HFFc6 (cell line): ENCODE measurements at places on chromosomes 7 and 10.

DNA sequence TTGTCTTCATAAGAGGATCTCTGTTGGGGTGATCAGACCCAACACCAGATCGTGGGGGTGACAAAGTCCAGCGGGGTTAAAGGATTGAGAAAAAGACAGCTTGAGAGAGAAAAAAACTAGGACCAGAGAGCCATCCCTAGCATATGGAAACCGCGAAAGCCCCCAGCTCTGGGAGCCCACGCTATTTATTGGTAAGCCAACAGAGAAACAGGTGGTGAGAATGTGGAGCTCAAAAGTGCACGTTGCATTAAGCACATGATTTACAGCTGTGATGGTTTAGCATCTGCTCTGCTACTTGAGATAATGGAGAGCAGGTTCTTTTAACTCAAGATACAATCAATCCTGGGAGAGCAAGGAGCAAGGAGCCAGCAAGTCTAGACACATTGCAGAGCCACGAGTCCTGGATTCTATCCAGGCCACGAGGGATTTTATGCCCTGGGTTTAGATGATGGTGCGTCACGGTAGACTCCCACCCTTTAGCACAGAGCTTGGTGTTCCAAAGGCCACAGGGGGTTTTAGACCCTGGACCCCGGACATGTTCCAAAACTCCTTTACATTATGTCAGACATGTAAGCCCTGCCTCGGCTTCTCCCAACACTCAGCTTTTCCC is 755.2 kb upstream of the SORCS1 start:
- no peak for DNase-seq

- peak; percentile 53 for DNase-seq
Observed at GRCh38 chr10:104589431-104589830, 51.7 kb upstream of the SORCS3 start.

- DNase-seq = no peak
Observed at GRCh38 chr10:35690534-35690933, 48.4 kb upstream of the FZD8 start.

DNA sequence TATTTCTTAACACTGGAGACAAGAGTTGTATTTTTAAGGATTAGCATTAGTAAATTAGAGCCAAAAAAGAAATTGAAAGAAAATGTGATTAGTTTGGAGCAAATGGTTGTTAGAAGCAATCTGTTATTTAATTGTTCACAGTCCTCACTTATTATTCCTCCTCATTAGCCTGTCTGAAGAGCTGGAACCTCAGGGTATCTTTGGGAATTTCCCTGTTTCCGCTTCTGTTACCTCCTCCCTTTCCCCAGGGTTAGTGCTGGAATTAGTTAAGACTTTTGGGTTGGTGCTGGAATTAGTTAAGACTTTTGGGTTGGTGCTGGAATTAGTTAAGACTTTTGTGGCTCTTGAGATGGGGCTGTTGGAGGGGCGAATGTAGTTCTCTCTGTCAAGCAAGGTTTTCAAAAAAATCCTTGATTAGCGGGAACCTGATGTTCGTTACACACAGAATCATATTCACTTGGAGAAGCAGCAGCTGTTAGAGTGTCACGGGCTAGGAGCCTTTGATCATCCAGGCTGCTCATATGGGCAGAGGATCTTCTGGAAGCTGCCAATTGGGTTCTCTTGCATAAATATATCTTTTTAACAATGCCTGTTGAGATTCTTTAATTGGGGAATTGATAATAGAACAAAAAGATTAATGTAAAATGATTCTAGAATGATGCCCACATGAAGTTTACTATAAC is 251.0 kb upstream of the NPSR1 start:
- no peak for DNase-seq

DNA sequence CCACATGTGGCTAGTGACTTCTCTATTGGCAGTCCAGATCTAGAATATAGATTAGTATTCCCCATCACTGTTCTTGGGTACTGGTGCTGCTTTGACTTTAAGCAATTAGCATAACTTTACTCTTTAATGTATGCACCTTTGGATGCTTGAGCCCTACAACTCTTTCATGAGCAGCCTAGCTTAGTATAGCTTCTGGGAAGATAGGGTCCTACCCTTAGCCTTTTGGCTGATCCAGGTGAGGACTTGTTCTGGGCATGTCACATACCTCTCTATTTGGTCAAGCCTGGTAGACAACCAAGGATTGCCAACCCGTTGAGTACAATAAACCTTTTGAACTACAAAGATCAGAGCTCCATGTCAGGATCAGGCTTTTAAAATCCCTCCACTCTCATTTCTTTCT is 17.7 kb downstream of the PCGF5 start:
- no peak for DNase-seq

DNA sequence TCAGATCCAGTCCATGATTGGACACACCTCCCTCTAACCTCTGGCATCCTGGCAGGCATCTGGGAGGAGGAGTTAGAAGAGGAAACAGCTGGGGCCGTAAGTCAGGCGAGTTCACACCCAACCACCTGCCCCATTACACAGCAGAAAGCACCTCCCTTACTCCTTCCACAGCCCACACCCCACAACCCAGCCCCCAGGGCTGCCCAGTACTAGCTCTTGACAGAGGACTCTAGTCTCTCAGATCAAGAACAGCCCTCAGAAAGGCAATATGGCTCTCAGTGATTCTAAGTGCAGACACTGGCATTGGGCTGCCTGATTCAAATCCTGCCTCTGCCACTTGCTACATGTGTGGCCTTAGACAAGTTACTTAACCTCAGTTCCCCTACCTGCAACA is 34.1 kb downstream of the KCNMA1 start:
- DNase-seq = no peak

- DNase-seq = peak; percentile 49
Observed at GRCh38 chr10:3239066-3239919, 66.7 kb upstream of the PITRM1 start.

GRCh38 chr7:138945821-138946220 is 35.4 kb downstream of the KIAA1549 start:
- no peak for DNase-seq

DNA sequence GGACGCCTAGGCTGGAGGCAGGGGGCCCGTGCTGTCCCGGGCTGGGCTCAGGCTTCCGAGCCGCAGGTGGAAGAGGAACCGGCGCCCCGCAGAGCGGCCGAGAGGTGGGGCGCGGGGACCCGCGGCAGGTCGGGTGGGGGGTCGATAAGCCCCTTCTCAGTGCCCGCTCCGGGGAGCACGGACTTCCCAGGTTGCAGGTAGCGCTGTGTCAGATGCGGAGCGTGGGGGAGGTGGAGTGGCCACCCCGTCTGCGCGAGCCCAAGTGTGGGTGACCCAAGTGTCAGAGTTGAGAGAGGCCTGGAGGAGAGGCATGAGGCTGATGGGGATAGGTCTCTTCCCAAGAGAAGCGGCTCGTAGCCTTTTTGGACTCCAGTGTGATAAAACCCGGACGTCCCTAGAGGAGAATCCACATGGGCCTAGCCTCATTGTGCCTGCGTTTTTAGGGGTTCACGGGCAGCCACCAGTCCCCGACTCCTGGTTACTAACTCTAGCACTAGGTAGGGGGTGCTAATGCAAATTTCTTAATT is 580 bp downstream of the EEPD1 start:
- no peak for DNase-seq

DNA sequence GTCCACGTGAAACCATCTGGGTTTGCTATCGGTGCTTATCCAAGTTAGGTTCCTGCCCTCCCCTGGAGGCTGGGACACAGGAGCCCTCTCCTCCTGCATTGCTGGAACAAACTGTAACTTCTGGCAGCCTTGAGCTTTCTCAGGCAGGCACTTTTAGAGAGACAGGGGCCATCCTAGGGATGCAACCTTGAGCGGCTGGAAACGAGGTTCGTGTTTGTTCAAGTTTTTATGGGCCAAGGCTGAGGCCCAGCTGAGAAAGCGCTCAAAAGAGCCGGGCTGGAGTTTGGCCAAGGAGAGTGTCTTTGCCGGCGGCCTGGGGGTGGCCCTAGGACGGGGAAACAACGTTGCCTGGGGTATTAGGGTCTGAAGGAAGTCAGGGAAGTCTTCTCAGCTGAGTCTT is 5.5 kb upstream of the MMD2 start:
- no peak for DNase-seq

DNA sequence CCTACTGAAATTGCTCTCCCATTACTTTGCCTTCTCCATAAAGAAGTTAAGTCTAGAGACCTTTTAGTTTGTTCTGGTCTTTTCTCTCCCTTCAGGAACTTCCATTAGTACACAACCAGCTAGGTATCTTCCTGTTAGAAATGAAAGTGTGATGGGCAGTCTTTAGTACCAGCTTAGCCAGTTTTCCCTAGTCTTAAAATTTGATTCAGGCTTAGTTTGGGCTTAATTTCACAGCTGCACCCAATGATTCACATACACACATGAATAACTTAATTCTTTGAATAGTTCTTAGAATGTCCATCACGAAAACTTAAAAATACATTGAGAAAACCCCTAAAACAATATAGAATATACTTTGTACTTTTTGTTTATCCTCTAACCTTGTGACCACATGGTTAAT is 2.4 kb upstream of the PPP1R9A start:
- DNase-seq = no peak

- no peak for DNase-seq
Observed at GRCh38 chr7:66125052-66125694, 10.5 kb downstream of the CRCP start.

- DNase-seq = no peak
Observed at GRCh38 chr10:12269056-12269455, 73.1 kb downstream of the CDC123 start.

DNA sequence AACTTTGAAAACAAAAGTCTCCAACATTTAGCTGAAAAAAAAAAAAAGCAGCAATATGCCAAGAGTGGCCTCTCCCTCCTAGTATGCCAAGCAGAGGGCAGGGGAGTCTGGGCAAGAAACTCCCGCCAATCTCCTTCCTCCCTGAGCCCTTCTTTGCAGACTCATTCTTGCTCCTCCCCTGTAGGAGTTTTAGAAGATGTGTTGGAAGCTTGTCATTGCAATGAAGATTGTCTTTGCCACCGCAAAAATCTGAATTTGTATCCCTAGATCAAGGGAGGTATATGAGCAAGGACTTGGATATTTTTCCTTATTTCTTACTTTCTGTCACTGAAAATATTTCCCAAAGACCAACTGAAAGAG is 2.6 kb upstream of the TNS3 start:
- no peak for DNase-seq

DNA sequence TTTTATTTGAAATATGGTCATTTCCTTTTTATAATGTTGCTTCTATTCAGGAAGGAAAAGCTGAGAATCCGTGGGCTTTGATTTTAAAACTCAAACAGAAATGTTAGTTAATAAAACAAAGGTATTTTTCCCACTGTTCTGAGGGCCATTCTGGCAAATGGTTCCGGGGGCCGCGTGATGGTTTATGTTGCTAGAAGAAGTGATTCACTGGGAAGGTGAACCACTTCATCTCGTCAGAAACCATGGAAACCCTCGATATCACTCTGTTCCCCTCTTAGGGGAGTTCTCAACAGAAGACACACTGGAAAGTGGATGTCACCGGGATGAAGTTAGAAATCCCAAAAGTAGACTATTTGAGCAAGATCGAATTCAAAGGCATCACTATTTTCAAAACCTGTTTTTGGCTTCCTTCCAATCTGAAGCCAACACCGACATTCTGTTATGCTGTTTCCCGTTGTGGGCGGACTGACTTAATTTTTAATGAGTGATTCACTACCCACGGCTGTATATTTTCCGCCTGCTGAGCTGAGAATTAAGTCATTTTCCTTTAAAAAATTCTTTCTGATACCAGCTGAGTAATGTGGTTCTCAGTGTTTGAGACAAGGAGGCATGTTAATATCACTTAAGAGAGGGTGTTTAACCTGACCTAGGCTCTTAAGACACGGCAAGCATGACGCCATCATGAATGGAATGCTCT is 84.1 kb downstream of the PTPRE start:
- DNase-seq = no peak

- no peak for DNase-seq
Observed at GRCh38 chr10:80183436-80183835, 21.9 kb downstream of the ANXA11 start.

DNA sequence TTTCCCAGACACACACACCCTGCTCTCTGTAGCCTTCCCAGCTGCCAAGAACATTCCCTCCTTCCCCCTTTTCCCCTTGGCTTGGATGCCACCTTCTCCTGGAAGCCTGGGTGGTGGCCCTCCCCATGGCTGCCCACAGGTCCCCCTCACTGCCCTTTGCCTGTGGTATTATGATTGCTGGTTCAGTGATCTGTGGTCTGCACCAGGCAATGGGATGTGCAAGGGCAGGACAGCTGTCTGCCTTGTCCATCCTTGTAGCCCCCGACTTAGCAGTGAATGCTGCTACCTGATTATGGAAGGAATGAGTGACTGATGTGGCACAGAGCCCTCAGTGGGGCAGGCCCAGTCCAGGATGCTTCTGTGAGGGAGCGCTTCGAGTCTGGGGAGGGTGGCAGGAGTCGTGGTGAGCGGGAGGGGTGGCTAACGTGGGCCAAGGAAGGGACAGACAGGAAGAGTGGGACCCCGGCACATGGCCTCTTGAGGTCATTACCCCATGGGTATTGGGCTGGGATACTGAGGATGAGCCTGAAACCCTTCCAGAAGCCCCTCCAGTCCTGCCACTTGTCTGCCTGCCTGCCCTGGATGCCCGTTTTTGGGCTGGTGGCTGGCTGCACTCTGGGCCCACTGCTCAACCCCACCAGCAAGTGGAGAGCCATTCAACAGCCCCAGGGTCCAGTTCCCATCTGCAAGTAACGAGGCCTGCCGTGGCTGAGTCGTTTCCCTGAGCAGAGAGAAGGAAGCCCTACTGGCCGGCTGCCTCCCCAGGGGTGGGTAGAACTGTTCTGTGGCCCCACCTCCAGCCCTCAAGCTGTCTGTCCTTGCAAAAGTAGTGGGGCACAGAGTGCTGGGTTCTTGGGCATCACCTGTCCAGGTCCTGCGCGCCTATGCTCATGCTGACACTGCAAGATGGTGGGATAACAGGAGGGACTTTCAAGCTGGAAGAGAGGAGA is 8.8 kb downstream of the CHST3 start:
- no peak for DNase-seq

GRCh38 chr10:23099816-23100215 is 4.4 kb downstream of the MSRB2 start:
- no peak for DNase-seq

DNA sequence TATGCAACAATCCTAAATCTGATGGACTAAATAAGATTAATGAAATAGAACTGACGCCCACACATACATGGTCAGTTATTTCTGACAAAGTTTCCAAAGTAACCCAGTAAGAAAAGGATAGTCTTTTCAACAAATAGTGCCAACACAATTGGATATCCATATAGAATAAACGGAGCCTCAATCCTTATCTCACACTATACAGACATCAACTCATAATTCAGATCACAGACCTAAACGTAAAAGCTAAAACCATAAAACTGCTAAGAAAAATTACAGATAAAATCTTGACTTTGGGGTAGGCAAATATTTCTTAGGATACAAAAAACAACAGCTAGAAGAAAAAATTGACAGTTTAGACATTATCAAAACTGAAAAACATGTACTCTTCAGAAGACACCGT is 8.5 kb downstream of the CACUL1 start:
- DNase-seq = no peak

GRCh38 chr7:139853506-139854123 is 24.6 kb downstream of the TBXAS1 start:
- no peak for DNase-seq

GRCh38 chr7:149494738-149495368 is 2.8 kb downstream of the ZNF746 start:
- DNase-seq = no peak

- DNase-seq = no peak
Observed at GRCh38 chr10:131944976-131945695, 36.6 kb downstream of the BNIP3 start.

- DNase-seq = no peak
Observed at GRCh38 chr10:58859526-58859925, 316.9 kb upstream of the PHYHIPL start.

GRCh38 chr7:32592701-32593100 is 97.4 kb downstream of the AVL9 start:
- no peak for DNase-seq
